ENCODE measurements at places on chromosomes 7 and 10.

DNA sequence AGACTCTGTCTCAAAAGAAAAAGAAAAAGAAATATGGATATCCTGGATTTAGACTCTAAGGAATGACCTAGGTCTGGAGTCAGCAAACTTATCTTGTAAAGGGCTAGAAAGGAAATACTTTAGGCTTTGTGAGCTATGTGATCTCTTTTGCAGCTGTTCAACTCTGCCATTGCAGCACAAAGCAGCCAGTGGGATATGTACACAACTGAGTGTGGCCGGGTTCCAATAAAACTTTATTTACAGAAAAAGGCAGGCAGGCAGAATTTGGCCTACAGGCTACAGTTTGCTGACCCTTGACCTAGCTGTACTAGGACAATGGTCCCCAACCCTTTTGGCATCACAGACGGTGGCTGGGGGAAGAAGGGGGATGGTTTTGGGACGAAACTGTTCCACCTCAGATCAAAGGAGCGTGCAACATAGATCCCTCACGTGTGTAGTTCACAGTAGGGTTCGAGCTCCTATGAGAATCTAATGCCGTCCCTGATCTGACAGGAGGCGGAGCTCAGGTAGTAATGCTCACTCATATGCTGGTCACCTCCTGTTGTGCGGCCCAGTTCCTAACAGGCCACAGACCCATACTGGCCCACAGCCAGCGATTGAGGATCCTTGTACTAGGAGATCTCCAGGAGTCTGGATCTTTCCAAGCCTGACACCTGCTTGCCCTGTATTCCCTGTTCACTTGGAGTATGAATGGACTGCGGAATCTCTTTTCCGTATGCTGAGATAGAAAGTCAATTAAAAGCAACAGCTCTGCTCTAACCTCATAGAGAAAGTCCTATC is 63.0 kb downstream of the CUL1 start:
- no peak for DNase-seq

DNA sequence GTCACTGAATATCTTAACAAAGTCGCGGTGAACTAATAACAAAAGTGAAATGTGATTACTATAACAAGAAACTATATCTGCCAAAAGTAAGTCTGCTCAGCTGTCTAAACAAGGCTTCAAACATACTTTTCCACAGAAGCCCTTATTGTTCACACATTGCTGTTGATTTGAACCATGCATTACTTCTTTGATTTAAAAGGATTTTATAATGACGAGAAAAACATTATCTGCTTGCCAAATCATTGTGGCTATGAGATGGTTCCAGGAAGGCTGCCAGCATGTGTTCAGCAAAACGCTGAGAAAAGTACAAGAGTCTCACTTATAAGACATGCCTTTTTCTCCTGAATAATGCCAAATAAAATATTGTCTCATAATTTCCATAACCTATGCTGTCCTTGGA is 24.4 kb downstream of the RNF133 start:
- DNase-seq = peak; percentile 57

DNA sequence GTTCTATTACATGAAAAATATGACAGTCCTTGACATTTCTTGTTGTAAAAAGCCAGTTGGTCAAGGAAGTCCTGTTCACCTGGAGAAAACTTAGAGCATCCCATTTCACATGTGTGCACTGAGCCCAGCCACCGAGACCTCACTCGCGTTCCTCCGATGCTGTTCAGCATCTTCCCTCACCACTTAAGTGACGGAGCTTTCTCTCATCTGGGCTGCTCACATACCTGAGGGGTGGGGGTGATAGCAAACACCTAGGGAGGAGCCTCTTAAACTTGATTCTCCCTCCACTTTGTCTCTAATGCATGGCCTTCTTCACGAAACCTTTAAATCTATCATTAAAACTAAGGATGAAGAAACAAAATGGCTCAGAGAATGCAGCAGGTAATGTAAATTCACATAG is 950.2 kb downstream of the GATA3 start:
- no peak for DNase-seq

- no peak for DNase-seq
Measured at GRCh38 chr10:125448596-125448995, 234.4 kb downstream of the TEX36 start.

DNA sequence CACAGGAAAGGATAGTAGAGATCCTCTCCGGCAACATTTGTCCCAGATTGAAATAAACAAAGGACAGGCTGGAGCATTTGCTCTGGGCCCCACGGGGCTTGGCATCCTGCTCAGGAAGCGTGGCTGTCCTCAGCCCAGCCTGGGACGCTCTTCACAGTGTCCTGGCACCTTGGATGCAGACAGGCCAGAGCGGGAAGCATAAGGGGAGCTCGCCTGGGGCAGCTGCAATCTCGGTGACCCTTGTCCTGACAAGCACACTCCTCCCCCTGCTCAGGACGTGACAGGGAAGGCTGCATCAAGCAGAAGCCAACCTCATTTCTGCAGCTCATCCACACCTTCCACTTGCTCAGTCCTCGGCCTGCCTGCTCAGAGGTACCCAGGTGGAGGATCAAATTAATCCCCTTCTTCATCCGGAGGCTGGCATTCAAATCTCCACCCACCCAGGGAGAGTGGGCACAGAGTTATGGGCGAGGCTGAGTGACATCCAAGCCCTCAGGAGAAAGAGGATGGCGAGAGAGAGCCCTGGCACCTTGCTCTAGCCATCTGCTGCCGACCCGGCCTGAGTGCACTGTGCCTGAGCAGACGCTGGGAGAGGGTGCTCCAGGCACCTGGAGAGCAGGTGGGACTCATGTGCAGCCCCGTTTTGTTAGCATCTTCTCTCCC is 47.6 kb downstream of the ABRAXAS2 start:
- DNase-seq = no peak

DNA sequence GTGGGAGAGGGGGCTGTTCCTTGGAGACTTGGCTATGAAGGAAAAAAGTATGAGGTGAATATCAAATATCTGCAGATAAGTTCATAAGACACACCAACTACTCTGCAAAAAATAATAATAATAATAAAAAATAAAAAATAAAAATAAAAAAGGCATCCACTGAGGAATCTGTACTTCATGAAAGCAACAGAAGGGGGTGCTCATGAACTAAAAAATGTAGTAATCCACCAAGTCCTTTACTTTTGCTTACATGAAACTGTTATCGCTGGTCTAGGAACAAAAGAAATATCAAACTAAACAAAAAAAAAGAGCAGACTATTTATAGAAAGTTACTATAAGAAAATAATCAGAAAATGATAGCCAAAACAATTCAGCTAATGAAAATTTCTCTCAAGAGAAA is 579.0 kb downstream of the PHTF2 start:
- DNase-seq = no peak

DNA sequence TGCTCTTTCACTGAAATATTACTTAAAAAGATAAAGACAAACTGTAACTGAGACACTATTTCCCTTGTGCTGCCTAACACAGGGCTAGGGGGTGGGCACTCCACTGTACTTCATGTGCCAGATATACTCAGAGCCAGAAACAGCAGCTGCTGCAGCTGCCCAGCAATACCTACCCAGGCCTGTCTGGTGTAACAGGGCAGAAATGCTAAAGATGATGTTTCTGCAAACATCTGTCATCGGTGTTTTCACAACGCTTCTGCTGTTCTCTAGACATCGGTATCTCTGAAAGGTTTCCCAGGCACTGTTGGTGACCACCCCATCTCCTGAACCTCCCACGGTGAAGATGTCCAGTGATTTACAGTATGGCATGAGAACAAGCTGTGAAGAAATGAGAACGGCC is 42.7 kb downstream of the LAMB1 start:
- no peak for DNase-seq

DNA sequence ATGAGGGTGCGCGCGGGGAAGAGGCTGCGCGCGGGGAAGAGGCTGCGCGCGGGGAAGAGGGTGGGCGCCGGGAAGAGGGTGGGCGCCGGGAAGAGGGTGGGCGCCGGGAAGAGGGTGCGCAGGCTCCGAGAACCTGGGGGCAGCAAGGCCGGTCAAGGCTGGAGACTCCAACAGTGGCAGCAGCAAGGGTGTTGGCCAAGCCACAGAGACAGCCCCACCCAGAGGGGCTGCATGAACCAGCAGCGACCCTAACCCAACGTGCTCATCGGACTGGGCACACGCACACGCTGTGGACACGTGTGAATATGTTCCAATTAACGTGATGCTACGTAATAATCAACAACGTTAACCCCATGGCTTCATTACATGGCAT is 48.8 kb downstream of the DIP2C start:
- no peak for DNase-seq

DNA sequence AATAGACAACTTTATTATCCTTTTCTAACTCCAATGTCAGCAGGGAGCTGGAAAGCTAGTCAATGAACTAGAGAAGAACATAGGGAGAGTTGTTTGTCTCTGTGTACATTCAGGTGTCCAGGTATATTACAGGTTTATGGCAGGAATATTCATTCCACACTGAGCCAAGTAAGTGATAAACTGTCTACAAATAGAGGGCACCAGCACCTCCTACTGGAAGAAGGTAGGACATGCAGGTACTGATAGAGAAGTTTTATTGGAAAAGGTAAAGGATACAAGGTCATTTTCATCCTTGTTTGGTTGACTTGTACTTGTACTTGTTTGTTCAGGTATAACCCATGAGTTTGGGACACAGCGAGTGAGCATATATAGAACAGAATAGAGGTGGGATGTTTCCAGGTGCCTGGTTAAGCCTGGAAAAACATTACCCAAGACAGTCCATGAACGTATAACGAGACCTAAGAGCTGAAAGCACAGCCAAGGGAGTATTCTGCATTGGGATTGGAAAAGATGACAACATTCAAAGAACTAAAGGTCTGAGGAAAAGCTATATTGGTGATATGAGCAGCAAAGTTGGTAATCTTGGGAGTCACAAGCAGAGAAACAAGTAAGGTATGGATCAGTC is 61.4 kb upstream of the PPP1R3C start:
- DNase-seq = no peak

- DNase-seq = no peak
Measured at GRCh38 chr7:18283045-18283444, 212.5 kb upstream of the HDAC9 start.

DNA sequence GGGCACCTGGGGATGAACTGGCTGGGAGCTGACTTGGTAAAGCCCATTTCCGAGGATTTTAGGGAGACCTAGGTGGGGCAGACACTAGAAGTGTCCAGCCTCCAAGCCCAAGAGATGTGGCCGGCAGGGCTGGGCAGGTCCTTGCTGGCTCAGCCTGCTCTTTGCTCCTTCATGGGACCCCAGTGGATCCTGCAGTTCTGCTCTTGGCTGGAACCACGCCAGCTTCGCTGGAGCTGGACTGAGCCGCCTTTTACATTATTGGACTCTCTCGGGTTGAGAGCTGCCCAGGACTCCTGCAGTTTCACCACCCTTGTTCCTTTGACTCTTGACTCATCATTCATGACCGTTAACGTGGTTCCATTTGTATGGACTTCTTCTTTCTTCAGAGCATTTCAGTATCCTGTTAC is 5.7 kb downstream of the PPIF start:
- DNase-seq = no peak

DNA sequence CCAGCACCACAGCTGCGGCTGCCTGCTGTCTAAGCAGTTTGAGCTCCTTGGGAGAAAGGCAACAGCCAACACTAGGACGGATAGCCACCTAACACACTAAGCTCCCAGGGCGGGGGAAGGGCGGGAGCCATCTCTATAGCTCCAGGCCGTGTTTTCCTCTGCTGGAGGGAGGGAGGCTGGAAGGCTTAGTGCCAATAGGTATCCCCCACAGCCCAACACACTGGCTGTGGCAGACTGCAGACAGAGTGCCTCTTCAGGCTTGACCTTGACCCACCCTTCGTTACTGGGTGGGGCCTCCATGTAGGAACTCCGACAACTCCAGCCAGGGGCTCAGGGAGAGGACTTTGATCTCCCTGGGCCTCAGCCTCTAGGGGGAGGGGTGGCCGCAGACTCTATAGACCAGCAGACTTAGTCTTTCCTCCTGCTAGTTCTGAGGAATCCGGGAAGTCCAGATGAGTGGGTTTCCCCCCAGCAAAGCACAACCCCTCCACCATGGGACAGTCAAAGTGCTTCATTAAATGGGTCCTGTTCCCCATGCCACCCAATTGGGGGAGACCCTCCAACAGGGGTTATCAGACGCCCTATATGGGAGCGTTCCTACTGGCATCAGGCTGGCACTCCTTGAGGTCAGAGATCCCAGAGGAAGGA is 314.4 kb upstream of the MKI67 start:
- no peak for DNase-seq

- no peak for DNase-seq
Measured at GRCh38 chr7:26397796-26398426, 106.2 kb downstream of the SNX10 start.
